ENCODE measurements at places on chromosomes 7 and 10.

GRCh38 chr7:117269886-117270285, 53.0 kb downstream of the WNT2 start:
- DNase-seq: no peak

DNA sequence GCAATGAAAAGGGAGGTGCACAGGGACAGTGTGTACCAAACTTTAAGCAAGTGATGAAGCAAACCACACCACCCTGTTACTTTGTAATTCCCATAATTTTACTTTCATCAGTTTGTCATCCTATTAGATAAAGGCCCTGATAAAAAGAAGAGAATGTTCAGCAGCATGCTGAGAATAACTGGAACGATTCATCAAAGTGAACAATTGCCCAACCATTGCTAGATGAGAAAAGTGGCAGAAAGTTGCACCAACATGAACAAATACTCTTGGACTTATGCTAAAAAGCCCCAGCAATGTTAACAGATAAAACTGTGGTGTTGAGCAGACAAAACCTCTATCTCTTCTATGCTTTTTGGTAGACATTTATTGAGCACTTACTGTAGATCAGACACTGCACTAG, 75.5 kb upstream of the PCGF5 start:
- no peak for DNase-seq

DNA sequence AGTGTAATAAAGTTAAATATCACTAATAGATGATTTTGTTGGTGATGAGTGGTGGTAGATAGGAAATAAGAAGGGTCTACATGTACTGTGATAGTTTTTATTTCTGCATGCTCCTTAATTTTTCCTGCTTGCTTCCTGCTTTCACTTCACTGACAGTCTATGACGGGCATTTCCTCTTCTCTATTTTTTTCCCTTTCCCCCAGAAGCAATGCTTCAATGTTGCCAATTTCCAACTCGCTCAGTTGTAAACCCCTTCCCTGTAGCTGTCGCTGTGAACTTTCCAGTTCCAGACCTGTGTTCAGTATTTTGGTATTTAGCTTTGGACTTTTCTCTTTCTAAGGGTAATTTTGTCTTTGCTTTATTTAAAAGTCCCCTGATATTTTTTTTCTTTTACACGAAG, 123.5 kb upstream of the AGR3 start:
- no peak for DNase-seq

DNA sequence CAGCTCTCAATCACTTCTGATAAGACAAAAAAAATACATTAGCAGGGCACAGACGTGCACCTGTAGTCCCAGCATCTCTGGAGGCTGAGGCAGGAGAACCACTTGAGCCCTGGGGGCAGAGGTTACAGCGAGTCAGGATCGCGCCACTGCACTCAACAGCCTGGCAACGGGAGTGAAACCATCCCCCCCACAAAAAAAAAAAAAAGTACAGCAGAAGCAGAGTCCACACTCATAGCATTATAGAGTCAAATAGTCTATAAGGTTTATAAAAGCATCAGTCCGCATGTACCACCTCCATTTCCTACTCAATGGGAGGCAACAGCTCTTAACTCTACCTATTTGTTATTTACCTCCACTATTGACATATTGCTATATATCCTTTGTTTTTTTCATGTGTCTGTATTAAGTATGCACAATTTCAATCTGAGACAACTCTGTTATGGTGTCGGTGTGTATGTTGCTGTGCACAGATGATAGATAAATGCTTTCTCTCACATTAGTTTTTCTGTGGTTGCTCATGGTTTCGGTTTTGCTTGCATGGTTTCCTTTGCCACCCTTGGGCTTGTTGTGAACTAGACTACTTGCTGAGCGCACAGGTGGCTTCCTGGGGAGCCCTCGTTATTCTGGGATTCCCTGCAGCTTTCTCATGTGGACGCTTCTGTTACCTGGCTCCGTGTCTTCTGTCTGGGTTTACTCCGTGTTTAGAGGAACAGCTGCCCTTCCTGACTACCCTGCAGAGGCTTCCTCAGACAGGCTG, 40.4 kb downstream of the PROSER2 start:
- DNase-seq: no peak

DNA sequence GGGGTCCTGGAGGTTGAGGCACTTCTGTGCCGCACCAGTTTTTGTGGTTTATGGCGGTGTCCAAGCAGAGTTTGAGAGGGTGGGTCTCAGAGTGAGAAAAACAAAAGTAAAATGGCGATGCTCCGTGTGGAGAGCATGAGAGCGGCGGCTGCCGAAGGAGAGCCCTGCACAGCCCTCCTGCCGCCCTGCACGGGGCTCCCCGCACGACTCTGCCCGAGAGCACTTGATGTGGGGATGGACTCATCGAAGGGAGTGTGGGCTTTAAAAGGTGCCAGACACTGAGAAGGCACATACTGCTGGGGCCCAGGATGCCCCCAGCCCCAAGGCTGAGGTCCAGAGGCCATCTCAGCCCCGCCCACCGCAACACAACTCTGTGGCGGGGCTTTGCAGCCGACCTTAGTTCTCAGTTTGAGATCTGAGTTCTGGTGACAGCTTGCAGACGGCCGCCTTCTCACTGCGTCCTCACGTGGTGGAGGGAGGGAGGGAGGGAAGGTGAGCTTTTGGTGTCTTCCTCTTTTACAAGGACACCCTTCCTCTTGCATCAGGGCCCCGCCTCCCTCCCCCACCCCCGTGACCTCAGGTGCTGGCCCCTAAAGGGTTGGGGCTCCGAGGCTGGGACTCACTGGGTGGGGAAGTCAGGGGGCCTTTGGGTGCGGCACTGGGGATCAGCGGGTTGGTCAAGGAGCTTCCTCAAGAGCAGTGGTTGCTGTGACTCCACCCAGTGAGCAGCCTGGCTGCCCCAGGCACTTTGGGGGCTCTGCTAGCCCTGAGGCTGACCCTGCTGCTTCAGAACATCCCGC, 69.1 kb downstream of the NKX6-2 start:
- no peak for DNase-seq

DNA sequence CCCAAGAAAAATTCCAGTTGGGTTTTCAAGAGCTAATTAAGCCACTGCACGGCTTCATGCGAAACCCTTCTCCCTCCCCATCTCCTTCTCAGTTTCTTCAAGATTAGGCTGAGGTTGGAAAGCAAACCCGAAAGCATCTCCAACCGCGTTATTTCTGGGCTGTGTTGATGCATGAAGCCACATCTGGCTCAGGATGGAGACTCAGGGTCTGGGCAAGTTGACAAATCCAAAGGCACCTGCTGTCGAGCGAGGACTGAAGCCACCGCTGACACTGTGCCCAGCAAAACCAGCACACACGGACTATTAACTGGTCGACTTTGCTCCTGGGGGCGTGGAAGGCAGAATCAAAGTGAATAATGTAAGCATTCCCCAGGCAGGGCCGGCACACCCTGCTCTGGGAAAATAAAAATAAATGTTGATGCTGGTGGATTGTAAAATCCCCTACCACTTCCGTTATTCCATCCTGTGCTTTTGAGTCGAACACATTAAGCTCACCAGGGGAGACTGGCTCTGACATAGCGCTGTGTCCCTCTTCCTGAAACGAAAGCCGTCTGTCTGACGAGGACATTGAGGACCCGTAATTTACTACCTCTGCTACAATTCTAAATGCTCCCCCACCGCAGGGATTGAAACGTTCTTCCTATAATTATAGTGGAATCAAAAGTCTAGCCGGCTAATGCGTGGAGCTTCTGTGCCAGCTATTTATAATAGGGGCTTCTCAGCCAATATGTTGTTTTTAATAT, 269.8 kb downstream of the ADARB2 start:
- no peak for DNase-seq

DNA sequence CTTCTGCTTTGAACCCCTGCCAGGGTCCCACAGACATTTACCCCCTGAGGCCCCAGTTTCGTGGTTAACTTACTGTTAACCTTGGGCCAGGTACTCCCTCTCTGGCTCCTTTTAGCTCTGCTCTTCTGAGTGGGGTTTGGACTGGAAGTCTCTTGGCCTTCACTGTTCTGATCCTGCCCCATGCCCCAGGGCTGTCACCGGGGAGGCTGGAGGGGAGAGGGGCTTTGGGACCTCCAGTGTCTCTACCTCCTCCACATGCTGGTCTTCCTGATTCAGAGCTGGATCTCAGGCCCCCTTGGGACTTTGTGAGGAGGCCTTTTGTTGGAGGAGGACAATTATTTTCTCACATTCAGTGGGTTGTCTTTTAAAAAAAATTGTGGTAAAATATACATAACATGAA, 12.7 kb upstream of the PALD1 start:
- DNase-seq: no peak

- DNase-seq: no peak
Measured at GRCh38 chr7:132742189-132742612, 165.9 kb upstream of the PLXNA4 start.

DNA sequence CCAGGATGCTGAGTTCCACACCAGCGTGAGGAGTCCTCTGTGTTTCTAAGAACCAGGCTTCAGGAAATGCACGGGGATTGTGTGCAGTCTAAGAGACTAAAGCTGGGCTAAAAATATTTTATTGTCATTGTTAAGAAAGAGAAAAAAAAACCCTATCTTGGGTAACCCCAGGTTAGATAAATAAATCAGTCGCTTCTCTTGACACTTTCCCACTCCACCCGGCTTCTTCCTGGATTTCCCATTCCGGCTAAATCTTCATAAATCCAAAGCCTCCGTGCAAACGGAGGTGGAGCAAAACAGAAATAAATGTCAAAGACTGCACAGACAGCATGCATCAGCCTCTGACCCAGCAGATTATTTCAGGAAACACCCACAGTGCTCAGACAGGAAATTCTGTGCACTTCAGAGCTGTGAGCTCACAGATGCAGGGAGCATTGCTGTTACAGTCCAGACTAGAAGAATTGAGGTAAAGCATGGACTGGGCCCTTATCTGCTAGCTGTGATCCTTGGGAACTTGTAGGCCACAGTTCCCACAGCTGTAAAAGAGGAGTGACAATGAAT, 44.8 kb upstream of the GRID1 start:
- DNase-seq: peak; percentile 67

GRCh38 chr7:156423876-156424275, 216.7 kb upstream of the RNF32 start:
- no peak for DNase-seq

DNA sequence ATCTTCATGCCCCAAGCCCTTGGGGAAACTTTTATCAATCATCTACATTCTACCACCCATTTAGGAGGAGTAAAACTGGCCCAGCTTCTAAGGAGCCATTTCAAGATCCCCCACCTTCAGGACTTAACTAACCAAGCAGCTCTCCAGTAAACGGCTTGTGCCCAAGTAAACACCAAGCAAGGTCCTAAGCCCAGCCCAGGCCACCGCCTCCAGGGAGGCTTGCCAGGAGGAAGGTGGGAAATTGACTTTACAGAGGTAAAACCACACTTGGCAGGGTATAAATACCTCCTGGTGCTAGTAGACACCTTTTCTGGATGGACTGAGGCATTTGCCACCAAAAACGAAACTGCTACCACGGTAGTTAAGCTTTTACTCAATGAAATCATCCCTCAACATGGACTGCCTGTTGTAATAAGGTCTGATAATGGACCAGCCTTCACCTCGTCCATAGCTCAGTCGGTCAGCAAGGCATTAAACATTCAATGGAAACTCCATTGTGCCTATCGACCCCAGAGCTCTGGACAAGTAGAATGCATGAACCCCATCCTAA, 5.6 kb downstream of the AKR1B15 start:
- DNase-seq: no peak

DNA sequence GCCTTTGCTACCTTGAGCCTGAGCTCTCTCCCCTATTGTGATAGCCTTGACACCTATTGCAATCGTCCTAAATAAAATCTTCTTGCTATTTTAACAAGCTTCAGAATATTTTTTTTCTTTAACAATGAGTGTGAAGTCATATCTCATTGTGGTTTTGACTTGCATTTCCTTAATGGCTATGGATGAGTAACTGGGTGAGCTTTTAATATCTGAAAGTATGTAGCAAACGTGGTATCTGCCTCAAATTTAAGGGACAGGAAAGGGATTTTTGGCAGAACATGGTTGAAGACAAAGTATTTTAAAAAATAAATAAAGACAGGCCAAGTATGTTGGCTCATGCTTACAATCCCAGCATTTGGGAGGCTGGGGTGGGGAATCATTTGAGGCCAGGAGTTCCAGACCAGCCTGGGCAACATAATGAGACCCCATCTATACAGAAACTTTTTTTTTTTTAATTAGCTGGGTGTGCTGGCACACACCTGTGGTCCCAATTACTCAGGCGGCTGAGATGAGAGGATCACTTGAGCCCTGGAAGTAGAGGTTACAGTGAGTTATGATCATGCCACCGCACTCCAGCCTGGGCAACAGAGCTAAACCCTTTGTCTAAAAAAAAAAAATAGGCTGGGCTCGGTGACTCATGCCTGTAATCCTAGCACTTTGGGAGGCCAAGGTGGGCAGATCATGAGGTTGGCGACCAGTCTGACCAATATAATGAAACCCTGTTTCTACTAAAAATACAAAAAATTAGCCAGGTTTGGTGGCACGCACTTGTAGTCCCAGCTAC, 319.3 kb upstream of the NRP1 start:
- DNase-seq: no peak

GRCh38 chr7:122413339-122413738, 108.8 kb upstream of the FEZF1 start:
- no peak for DNase-seq

- no peak for DNase-seq
Measured at GRCh38 chr10:83801983-83802382, 337.3 kb upstream of the GHITM start.

DNA sequence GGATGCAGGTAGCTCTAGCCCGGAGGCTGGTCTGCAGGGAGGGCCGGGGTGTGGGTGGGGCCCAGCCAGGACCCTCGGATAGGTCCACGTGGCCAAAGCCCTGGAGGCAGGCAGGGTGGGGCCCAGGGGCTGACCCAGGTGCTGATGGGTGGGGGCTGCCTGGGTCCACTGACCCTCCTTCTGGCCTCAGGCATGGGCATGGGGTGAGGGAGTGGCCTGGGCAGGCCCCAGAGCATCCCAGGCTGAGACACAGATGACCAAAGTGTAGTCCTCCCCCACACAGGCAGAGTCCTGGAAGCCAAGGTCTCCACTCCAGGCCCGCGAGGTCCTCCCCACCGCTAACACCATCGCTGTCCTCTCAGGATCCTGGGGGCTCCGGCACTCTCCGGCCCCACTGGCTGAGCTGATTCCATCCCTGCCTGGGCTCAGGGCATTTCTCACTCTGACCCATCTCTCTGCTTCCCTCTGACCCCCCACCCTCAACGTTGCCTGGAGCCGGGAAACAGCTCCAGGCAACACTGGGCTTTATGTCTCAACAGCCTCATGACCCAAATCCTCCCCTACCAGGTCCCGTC, 20.7 kb upstream of the PPP2R2D start:
- no peak for DNase-seq

GRCh38 chr7:137696988-137697387, 149.8 kb downstream of the DGKI start:
- no peak for DNase-seq

Data from pons (tissue), 1 donor.